Left colon (tissue), 2 donors: ENCODE measurements at places on chromosomes 5 and 9. TPM values are rescaled to one million over a fixed set of nuclear protein-coding genes. Genes with fewer than 3 reads are reported as not detected.

- peak; percentile 85 for DNase-seq
Measured at GRCh38 chr9:128339761-128340690, at the start of gene SLC27A4. Gene SLC27A4, plus strand, starts transcription at chr9:128340527. Its CDS starts 2,606 bp downstream, at chr9:128343133.

- DNase-seq = no peak
Measured at GRCh38 chr5:108472237-108472636, 90.3 kb upstream of the FBXL17 start.

DNA sequence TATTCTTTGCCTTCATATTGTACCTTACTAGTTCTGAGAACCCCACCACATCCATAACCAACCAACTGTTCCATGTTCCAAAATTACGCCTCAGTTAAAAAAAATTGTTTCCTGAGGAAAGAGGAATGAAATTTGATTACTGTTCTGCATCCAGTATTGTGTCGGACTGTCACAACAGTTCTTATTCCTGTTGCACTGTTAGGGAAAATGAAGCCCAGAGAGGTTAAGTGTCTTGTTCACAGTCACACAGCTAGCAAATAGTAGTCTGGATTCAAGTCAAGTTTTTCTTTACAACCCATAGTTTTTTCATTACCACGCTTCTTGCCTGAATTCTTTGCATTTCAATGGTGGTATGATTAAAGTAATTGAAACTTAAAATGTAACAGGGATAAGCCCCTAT lies 4.4 kb downstream of the FSD1L start:
- DNase-seq = no peak

DNA sequence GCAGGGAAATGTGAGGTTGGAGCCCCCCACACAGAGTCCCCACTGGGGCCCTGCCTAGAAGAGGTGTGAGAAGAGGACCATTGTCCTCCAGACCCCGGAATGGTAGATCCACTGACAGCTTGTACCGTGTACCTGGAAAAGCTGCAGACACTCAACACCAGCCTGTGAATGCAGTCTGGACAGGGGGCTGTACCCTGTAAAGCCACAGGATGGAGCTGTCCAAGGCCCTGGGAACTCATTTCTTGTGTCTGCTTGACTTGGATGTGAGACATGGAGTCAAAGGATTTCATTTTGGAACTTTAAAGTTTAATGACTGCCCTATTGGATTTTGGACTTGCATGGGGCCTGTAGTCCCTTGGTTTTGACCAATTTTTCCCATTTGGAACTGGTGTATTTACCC lies 535.0 kb upstream of the MEF2C start:
- no peak for DNase-seq

DNA sequence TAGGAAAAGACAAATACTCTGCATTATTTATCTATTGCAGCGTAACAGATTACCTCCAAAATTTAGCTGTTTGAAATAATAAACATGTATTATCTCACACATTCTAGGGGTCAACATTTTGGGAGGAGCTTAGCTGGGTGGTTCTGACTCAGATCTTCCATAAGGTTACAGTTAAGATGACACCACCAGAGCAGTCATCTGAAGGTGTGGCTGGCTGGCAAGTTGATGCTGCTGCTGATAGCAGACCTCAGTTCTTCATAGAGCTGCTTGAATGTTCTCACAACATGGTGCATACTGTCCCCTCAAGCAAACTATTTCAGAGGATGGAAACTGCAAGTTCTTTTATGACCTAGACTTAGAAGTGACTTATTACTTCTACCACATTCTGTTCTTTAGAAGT lies 146.3 kb upstream of the FSTL4 start:
- no peak for DNase-seq

DNA sequence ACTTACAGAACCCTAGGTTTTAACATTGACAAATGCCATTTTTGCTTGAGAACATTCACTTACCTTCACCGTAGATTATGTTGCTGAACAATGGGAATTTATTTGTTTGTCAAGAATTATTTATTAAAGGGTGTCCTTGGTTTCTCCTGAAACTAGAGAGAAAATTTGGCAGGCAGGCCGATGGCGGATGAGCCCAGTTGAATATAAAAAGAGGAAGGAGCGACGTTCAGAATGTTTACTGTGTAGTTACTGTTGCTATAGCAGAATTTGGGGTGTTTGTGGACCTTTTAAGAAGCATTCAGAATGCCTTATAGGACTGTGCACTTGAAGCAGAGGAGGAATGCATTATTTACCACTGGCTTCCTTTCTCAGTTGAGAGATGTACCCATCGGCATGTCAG lies 268.2 kb downstream of the CDH10 start:
- DNase-seq = no peak

DNA sequence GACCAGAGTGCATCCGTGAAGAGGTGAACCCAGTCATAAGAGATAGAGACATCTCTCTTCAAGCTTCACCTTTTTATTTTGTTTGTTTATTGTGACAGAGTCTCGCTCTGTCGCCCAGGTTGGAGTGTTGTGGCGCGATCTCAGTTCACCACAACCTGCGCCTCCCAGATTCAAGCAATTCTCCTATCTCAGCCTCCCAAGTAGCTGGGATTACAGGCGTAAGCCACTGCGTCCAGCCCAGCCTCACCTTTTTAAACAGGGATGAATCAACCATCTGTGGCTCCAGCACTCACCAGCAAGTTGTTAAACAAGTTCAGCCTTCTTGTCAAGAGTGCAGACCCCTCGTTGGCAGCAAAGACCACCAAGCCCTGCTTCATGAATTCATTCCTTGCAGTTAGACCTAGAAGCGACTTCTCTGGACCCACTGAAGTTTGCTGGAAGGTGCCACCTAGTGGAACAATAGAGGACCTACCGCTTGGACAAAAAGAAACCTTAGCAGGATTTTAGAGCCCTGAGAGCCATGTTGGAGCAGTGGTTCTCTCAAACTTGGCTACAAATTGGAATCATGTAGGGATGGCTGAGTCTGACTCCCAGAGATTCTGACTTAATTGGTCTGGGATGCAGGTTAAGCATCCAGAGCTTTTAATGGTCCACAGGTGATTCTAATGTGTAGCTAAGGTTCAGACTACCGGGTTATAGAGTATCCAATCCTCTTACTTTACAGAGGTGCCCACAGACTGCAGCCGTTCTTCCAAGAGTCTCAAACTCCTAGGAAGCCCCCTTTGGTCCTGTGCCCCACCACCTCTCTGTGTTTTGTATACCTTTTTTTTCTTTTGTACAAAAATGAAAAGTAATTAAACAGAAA lies 10.5 kb upstream of the GALNT10 start:
- DNase-seq = no peak

DNA sequence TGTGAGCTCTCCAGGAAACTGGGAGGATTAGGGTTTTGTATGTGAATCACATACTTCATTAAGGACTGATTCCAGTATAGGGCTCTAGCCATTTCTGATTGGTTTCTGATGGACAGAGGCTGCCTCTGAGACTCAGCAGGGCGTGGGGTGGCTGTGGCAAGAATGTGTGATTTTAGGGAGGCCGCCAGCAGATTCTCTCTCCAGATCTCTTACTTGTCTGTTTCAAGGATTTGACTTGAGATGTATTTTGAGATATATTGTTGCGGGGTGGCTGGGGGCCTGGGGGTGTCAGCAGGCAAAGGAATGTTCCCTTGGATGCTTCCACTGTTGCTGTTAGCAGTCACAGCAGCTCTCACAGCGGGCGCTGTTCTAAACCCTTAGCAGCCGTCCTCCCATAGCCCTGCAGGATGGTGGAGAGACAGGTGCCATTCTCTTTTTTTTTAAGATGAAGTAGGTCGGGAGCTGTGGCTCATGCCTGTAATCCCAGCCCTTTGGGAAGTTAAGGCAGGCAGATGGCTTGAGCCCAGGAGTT lies 8.0 kb upstream of the HNRNPAB start:
- DNase-seq = no peak

GRCh38 chr5:88722546-88723073 lies 160.4 kb downstream of the MEF2C start:
- no peak for DNase-seq

DNA sequence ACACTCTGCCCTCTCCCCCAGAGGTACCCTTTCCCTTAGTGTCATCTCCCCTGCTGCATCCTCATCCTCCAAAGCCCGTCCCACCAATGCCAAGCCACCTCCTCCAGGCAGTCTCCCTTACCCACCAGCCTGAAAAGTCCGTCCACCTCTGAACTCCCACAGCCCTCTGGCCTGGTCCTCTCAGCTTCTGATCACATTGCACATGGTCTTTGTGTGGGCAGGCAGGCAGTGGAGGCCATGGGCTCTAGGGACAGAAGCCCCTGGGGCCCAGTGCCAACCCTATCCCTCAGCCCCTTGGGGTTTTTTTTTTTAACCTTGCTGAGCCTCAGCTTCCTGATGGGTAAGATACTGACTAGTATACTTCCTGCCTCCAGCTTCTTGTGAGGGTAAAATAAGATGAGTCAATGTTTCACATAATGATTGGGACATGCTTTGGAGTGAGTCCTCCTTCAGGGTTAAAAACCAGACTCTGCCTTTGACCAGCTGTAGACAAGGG lies 19.4 kb downstream of the CSF1R start:
- DNase-seq = no peak

DNA sequence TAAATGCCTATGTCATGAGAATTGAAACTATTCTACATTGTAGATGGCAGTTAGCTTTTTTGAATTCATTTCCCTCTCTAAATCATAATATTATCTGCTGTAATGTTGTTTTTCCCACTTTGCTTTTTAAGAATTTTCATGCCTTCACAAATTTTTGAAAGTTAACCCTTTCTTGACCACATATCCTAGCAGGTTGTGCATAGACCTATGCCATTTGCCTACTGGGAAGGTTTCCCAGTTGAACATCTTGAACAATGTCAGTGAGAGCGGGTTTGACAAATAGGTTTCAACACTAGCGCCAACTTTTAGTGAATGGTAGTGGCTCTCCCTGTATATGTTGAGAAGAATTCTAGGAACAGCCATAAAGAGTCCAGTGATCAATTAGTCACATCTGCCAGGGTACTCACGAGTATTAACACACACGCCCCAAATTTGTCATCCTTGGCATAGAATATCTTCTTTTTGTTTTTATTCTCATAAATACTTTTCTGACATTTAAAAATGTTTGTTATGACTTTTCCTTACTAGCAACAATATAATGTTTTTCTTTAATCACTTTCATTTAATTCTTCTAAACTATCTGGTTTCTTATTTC lies 307.6 kb downstream of the PJA2 start:
- no peak for DNase-seq

GRCh38 chr5:150443242-150444075 lies 6.1 kb downstream of the RPS14 start:
- no peak for DNase-seq

DNA sequence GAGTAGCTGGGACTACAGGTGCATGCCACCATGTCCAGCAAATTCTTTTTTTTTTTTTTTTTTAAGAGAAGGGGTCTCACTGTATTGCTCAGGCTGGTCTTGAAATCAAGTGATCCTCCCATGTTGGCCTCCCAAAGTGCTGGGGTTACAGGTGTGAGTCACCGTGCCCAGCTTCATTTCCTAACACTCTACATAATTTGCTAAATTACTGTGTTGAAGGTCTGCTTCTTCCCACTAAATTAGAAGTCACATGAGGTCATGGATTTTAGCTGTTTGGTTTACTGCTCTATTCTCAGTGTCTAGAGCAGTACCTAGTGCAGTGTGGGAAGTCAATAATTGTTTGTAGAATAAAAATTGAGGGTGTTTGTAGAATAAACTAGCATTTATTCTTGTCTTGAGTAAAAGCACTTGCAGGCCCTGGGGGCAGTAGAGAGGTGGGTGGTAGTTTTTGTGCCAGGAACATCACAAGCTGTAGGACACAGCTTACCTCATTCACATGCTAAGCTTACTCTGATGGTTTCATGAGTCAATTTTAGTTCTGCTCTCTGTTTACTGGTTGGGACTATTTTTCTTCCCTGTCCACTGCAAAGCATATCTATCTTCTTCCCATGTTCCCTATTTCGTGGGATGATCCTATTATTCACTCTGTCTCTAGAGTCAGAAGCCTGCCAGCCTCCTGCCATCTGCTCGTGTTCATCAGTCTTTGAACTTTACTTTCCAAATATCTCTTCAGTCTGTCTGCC lies 7.0 kb downstream of the TEX48 start:
- DNase-seq = no peak

DNA sequence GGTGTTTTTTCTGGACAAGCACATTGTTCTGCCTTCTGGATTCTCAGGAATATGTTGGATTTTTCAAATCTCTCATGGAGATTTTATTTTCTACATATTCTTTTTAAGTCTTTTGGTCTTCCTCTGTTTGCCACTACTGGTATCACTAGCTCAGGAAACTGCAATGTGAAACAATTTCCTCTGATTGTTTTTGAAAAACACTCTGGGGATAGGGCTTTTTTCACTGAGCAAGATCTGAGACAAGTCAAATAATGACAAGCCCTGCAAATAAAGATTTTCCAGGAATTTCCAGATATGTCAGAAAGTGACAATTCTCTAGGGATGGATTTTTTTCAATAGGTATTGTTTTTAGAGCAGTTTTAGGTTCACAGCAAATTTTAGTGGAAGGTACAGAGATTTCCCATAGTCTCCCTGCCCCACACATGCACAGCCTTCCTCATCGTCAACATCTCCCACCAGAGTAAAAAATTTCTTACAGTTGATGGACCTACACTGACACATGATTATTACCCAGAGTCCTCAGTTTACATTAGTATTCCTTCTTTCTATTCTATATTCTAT lies 86.9 kb upstream of the TMEM161B start:
- no peak for DNase-seq

DNA sequence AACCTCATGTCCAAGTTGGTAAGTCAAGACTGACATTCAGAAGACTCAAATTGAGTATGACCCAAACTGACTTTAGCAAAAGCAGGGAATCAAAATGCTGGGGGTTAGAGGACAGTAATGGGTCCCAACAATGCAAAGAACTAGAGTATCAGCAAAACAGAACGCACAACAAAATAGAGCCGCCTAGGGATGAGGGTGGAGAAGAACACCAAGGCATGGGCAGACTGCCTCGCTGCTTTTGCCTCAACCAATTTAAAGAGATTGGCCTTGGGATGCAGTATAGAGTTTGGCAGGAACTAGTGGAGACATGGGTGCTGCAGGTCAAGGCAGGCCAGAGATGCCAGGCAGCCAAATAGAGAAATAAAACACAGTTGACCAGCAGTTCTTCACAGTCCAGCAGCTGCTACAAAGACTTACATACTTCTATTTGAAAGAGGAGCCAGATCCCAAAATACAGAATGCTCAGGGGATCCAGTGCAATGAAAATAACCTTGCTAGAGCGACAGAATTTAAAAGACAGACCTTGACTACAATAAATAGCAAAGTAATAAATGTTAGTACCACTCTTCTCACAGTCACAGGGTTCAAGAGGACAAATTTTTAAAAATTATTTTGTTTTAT lies 83.9 kb upstream of the NIPBL start:
- no peak for DNase-seq

Gene FAM151B
- total RNA-seq = 1.6 TPM

Gene PIP5K1B
- 83.1 TPM for total RNA-seq

Gene ZNF189
- 17.5 TPM for total RNA-seq

Gene WDR31
- 3.6 TPM for total RNA-seq

Gene PCDHGC5
- 0.76 TPM for total RNA-seq
